ENCODE measurements at places on chromosomes 7 and 10.

- DNase-seq = no peak
Measured at GRCh38 chr7:116665332-116665996, 6.5 kb upstream of the MET start.

- no peak for DNase-seq
Measured at GRCh38 chr7:50679218-50680007, 103.3 kb downstream of the GRB10 start.

DNA sequence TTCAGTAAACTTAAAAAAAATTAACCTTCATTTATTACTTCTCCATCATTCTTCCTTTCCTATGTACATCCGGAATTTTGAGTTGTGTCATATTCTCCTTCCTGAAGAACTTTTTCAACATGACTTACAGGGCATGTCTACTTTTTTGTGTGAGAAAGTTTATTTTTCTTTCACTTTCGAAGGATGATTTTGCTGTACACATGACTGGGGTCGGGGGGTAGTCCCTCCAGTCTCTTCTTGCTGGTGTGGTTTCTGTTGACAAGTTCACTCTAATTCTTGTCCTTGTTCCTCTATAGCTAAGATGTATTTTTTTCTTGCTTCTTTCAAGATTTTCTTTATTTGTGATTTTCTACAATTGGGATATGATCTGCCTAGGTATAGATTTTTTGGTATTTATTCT lies 55.8 kb downstream of the INPP5A start:
- no peak for DNase-seq

DNA sequence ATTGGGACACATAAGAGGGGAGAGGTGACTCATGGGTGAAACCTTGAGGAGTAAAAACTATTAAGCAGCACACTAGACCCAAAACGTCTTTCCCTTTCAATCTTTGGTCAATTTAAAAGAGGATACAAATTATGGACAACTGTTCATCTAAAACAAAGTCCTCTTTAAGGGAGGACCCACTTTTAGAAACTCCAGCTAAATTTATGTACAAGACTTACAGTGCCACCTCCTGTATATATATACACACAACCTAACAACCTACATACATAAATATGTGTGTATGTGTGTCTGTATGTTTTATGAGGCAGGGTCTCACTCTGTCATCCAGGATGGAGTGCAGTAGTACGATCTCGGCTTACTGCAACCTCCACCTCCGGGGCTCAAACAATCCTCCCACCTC lies 18.1 kb upstream of the ZC3HAV1 start:
- no peak for DNase-seq

DNA sequence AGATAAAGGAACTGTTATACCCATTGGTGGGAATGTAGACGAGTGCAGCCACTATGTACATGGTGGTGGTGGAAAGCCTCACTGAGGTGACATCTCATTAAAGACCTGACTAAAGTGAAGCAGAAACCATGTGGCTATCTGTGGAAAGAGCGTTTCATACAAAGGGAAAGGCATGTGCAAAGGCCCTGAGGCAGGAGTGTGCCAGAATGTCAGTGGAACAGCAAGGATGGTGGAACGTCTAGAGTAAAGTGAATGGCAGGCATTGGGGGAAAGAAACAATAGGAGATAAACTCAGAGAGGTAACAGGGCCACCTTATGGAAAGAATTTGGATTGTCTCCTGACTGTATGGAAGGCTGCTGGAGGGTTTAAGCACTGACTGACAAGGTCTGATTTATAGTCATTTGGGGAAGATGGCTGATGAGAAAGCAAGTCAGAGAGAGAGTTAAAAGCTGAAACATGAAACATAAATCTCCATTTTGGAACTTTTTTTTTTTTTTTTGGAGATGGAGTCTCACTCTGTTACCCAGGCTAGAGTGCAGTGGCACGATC lies 245.7 kb downstream of the STK31 start:
- no peak for DNase-seq

- no peak for DNase-seq
Measured at GRCh38 chr7:121752706-121753105, 120.3 kb upstream of the PTPRZ1 start.

- no peak for DNase-seq
Measured at GRCh38 chr7:44147026-44147991, 6.2 kb upstream of the MYL7 start.

- DNase-seq = no peak
Measured at GRCh38 chr7:42090056-42090455, 147.0 kb downstream of the GLI3 start.

- DNase-seq = no peak
Measured at GRCh38 chr10:110511734-110512449, 14.2 kb downstream of the DUSP5 start.

DNA sequence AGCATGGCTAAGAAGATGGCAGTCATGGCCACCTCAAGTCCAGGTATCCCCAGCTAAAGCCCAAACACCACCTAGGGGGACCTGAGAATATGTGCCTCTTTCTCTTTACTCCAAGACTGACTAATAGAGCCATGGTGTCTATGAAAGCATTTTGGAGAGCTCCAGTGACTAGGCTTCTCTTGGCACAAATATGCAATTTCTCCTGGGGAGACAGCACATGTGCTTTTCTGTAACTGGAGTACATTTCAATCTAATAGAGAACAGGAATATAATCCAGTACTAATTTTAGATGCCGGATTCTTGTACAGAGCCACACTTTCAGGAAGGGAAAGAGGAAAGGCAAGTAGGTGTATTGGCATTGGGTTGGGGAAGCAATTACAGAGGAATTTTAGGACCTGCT lies 260.1 kb downstream of the BMPER start:
- no peak for DNase-seq

DNA sequence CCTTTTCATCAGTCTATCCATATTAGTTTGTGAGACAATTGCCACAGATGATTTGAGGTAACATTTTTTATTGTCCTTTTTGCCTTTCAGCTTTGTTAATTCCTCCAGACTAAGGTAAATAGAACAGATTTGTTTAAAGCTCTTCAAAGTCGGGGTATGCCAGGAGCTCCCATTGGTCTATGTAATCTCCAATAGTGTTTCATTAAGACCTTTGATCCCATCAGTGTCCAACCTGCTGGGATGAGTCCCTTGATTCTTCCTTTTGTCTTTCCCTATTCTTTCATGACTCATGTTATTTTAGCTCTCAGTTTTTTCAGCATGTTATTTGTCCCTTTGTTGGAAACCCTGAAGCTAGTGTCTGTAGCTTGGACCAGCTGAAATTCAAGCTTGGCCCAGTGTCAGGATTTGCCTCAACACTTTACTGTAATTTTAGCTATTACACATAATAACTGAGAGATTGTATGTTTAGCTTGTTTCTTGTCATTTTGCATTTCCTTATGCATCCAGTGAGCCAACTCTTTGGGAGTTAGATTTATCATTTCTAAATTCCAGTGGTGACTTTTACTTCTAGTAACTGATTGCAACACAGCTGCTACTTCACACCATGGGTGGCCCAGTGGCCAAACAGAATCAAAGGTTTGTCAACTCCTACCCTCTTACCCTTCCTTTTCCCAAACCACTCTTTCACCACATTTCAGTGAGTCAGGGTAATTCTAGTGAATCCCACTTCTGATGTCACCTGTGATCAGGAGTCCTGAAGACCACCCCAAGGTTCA lies 15.3 kb downstream of the AGBL3 start:
- DNase-seq = no peak

GRCh38 chr10:7444551-7445121 lies 33.8 kb upstream of the SFMBT2 start:
- DNase-seq = no peak

DNA sequence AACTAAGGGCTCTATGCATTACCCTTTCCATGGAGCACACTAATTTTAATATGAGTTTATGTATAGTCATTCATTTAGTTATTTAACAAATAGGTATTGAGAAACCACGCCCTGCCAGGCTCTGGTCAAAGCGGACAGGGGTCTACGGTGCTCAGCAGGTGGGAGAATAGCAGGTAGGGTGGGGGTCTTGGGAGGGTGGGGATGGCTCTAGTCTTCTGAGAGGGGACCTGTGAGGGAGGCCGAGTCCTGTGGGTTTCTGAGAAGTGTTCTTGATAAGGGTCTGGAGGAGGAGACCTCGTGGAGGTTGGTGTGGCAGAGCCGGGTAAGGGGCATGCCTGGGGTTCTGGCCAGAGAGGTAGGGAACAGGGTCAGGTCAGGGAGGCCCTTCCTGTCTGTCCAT lies 1.1 kb downstream of the WDFY4 start:
- DNase-seq = no peak

DNA sequence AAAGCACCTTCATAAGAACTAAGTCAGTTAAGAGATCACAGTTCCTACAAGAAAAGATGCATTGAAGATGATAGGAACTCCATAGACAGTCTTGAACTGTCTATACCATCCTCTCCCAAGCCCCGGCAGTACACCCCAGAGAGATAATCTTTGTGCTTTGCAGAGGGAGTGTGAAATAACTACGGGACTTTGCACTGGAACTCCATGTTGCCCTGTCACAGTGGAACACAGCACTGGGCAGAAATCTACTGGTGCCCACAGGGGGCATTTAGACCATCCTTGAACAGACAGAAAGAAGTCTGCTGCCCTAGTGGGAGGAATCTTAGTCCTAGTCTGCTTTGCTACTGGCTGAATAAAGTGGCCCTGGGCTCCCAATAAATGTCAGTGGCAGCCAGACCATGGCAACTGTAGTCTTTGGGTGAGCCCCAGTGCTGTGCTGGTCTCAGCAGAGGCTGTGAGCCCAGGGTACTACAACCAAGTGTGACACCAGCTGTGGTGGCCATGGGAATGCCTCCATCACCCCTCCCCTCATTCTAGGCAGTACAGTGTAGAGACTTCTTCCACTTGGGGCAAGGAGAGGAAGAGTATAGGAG lies 107.7 kb upstream of the TMEM168 start:
- DNase-seq = no peak

- DNase-seq = peak; percentile 63
Measured at GRCh38 chr10:12333380-12334185, 15.8 kb upstream of the CAMK1D start.

GRCh38 chr10:131909929-131910328 lies 9.1 kb downstream of the PPP2R2D start:
- DNase-seq = no peak

DNA sequence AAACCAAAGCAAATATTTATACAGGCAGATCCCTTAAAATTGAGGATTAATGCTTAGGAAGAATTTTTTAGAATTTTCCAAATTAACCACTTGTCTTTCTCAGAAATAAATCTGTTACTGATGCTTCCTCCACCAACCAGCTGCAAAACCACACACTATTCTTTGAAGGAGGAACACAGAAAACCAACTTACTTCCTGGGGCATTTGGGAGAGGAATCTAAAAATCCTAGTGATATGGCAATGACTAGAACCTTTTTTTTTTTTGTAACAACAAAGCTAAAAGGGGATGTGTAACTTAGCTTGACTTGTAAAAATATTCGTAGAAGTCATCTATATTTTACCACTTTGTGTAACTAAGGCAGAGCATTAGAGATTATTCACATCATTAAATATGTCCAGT lies 5.1 kb upstream of the TM9SF3 start:
- DNase-seq = no peak

DNA sequence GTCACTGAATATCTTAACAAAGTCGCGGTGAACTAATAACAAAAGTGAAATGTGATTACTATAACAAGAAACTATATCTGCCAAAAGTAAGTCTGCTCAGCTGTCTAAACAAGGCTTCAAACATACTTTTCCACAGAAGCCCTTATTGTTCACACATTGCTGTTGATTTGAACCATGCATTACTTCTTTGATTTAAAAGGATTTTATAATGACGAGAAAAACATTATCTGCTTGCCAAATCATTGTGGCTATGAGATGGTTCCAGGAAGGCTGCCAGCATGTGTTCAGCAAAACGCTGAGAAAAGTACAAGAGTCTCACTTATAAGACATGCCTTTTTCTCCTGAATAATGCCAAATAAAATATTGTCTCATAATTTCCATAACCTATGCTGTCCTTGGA lies 24.4 kb downstream of the RNF133 start:
- DNase-seq = no peak

- no peak for DNase-seq
Measured at GRCh38 chr10:95513008-95513589, 48.1 kb downstream of the SORBS1 start.

GRCh38 chr10:122128357-122128756 lies 139.4 kb downstream of the TACC2 start:
- no peak for DNase-seq

DNA sequence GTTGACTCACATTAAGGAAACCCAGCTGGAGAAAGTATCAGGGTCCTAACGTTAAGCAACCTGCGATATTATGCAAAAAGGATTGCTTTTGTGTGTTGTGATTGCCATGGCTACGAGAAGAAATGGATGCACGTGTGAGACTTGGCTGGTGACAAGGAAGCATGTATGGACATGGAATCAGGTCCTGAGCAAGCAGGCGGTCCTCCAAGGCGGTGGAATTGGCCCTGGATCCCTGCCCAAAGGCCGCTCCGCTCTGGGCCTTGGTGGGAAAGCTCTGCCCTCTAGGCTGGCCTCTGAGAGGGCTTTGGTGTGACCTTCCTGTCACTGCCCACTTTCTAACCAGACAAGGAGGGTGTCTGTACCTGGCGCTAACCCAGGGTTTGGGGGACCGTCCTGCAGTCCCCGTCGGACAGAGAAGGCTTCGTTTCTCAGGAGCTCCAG lies 192.1 kb downstream of the EBF3 start:
- no peak for DNase-seq

DNA sequence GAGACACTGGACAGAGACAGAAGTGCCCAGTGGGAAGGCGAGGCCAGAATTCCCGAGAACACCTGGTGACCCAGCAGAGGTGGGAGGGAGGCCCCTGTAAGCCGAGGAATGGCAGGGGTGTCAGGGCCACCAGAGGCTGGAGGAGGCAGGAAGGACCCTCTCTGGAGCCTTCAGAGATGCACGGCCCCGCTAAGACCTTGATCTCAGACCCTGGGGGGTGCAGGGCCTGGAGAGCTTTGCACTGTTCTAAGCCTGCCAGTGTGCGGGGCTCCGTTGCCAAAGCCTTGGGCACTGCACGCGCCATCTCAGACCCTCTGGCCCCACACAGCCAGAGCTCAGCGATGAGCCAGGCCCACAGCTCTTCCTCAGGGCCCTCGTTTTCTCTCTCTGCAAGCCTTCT lies 557.1 kb downstream of the PTPRN2 start:
- DNase-seq = no peak

GRCh38 chr10:119238577-119238976 lies 31.2 kb downstream of the GRK5 start:
- DNase-seq = no peak

GRCh38 chr10:44467090-44467489 lies 82.2 kb upstream of the CXCL12 start:
- DNase-seq = no peak

All from trophoblast cell (in vitro differentiated cells and primary cell).